ENCODE measurements at places on chromosomes 7 and 10.

DNA sequence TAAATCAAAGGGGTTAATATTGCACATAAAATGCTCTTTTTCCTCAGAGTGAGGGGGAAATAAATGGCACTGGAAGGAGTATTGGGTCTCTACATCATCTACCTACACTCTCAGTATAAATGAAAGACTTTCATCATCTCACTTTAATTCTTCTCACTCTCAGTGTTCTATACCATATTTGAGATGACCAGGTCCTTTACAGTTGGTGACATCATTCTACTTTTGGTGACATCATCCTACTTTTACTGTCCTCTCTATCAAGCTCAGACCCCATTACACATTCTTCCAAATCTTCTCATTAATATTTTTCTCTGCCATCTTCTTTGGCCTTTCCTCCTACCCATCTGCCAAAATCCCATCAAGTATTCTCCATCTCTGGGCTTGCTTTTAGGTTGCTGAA lies 74.6 kb upstream of the TMEM106B start:
- no peak for DNase-seq

- DNase-seq: no peak
Measured at GRCh38 chr10:30967650-30968410, 63.8 kb downstream of the ZNF438 start.

GRCh38 chr7:22481726-22482125 lies 18.3 kb downstream of the STEAP1B start:
- no peak for DNase-seq

DNA sequence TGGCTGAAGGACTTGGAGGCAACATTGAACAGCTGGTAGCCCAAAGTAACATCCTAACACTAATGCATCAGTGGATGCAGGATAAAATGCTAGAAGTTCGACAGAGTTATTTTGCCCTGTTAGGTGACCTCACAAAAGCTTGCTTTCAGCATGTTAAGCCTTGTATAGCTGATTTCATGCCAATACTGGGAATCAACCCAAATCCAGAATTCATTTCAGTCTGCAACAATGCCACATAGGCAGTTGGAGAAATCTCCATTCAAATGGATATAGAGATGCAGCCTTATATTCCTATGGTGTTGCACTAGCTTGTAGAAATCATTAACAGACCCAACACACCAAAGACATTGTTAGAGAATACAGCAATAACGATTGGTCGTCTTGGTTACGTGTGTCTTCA lies 62.9 kb downstream of the CCSER2 start:
- DNase-seq: no peak

GRCh38 chr10:101116754-101117153 lies 14.3 kb upstream of the TLX1 start:
- no peak for DNase-seq

DNA sequence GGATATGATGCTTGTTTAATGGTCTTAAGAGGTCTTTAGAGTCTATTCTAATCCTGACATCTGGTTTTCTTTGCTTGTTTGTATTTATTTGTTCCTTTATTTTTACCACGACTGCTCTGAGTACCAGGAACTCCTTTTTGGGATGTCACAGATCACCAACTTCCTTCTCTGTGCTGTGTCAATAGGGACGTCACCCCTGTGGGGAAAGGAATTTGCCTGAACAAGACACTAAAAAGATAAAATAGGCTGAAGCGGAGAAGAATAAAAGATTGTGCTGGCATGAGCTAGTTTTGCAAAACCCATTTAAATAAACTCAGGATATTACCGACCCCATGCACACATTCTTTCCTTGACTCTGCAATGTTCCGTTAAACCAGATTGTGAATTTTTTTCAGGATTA lies 27.7 kb downstream of the MGMT start:
- DNase-seq: no peak

DNA sequence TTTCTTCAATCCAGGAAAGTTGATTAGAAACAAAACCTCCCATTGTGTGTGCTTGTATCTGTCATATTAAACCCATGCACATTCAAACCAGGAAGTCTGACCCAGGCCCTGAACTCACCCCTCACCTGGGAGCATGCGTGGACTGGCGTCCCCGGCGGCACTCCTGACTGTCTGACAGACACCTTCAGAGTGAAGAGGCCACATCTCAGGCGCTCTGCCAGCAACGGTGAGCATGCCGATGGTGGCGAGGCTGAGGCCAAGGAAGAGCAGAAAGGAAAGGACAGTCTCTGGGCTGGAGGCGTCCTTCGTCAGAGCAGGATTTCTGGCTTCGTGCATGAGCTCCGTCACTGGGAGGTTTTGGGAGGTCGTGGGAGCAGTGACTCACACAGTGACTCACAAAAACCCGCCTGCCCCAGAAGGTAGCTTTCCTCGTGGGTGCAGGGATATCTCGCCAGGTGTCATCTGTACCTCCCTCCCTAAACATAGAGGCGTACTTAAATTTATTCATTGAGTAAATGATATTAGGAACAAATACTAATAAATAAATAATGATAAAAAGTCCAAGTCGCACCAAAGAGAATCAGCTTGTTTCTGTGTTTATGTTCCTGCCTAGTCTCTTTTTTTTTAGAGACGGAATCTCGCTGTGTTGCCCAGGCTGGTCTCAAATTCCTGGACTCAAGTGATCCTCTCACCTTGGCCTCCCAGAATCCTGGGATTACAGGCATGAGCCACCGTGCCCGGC lies 13.5 kb downstream of the IQCE start:
- DNase-seq: no peak

DNA sequence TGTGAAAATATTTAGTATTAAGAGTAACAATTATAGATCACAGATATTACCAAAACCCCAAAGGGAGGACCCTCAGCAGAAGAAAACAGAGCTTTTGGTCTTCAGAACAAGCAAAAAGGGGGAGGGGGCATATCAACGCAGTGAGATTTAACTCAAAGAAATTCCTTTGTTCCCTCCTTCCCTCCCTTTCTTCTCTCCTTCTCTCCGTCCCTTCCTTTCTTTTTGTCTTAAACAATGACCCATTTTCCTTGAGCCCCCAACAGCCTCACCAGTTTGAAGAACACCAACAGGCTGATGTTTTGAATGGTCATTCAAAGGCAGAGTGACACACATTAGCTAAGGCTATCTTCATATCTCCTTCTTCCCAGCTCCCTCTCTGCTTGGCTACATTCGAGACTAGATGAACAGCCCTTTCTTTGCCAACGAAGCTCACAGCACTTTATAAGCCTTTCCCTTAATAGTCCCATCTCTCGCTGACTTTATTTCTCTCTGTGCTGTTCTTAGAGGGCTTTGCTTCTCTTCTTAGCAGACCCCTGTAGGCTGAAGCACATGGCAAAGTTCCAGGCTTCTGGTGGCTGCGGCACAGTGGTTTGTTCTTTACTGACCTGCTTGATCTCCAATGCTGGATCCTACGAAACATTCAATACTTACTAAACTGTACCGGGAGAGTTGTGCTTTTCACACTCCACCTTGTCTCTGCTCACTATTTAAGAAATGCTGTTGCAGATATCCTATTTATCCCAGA lies 75.6 kb upstream of the KCNIP2 start:
- DNase-seq: no peak

DNA sequence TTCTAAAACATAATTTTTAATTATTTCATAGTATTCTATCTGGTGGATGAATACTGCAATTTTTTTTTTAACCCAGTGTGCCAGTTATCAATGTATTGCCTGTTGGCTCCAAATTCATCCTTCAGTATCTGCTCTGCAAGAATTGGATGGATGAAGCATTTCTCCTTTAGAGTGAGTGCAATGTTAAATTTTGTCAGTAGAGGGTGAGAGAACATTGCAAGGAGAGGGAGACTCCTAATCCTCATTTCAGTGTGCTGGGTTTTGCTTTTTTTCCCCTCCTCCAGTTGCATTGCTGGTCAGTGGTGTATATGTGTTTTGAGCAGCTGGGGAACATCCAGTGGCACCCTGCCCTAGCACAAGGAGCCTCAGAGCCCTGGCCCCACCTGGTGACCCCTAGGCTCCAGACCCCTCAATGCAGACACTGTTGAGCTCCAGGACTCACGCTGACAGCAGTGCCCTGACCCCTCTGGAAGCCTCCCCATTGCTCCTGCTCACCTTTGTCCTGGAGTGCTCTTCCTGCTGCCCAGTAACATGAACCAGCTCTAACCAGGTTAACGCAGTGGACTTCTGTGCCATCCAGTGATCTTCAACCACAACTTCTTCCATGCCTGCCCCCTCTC lies 199.4 kb downstream of the USP6NL start:
- DNase-seq: no peak

DNA sequence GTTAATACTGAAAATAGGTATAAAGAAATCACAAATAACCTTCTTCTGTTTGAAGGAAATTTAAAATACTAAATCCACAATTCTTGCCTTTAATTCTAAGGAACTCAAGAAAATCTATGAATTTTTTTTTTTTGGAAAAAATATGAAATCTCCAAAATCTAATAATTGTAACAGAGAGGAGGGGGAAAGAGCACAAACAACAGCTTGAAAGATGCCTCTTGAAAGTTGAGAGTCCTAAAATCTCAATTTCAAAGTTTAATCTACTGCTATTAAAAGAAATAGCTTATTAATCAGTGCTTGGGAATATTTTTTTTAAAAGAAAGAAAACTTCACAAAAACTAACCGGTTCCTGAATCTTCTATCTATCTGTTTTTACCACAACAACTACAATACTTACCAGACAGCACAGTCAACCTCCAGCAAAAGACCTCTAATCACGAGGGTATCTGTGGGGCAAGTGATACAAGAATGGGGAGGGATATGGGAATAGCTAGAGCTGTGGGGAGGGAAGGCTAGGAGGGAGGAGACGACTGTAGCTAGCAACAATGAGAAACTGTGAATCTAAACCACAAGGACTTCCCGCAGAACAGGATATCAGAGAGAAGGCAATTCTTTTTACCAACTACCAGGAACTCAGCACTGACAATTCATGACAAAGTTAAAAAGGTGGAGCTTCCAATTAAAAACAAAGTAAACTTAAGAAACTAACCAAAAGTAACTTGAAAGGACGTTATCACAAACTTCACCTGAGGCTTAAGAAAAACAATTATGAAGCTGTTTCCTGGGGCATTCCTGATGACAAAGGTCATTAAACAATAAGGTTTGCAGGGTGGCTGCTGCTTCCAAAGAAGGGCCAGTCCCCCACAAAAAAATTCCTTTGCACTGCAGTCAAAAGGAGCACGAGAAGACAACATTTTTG lies at the start of gene USP54:
Gene USP54, minus strand, starts transcription at position 462 of the 919 bp plus-strand sequence. CDS start 15,684 bp downstream, outside the sequence.
- DNase-seq: no peak

- no peak for DNase-seq
Measured at GRCh38 chr7:73668886-73669230, 1.2 kb downstream of the VPS37D start.

DNA sequence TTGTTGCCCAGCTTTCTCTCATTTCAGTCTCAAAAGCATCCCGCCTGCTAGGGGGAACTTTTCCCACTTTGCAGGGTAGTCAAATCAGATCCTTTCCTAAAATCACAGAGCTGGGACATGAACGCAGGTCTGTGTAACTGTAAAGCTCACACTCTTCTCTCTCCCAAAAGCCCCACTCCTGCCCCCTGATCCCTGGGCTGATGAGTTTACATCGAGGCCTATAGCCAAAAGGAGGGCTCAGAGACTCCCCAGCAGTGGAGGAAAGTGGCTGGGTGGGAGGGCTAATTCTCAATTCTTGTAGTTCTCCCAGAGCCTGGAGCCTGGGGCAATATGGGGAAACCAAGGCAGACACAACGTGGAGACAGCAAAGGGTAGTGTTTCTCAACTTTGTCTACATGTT lies 6.5 kb upstream of the MTPAP start:
- no peak for DNase-seq

- no peak for DNase-seq
Measured at GRCh38 chr10:1858048-1858447, 120.7 kb upstream of the ADARB2 start.

DNA sequence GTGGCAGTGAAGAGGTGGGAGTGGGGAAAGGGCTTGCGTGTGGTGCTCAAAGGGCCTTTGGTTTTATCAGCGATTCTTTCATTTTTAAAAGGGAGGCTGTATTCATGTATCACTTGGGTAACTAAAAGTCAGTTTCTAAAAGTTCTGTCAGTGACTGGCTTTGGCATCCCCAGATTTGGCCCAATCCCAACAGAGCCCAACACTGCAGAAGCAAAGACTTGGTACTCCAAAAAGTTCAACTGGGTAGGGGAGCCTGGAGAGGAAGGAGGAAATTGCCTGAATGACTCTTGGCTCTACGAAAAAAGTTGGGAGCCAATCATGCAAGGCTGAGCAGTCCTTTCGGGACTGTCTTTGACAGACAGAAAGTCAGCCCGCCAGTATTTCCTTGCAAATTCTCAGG lies 54.5 kb upstream of the COL13A1 start:
- DNase-seq: no peak

- DNase-seq: no peak
Measured at GRCh38 chr10:32985775-32986350, 27.8 kb upstream of the ITGB1 start.

DNA sequence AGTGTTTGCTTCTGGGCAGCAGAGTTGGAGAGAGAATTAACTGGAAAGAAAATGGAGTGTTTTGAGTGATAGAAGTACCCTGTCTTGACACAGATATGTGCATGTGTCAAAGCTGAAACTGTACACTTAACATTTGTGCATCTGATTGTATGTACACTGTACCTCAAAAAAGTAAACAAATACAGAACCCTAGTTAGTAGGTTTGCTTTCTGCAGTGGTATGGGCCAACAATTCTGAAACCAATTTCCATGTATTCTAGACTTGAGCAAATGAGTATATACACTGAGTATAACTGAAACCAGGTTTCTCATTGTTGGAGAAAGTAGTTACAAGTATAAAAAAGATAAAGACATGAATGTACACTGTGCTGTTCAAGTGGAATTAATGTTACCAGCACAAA lies 52.4 kb downstream of the ELAPOR2 start:
- DNase-seq: no peak

DNA sequence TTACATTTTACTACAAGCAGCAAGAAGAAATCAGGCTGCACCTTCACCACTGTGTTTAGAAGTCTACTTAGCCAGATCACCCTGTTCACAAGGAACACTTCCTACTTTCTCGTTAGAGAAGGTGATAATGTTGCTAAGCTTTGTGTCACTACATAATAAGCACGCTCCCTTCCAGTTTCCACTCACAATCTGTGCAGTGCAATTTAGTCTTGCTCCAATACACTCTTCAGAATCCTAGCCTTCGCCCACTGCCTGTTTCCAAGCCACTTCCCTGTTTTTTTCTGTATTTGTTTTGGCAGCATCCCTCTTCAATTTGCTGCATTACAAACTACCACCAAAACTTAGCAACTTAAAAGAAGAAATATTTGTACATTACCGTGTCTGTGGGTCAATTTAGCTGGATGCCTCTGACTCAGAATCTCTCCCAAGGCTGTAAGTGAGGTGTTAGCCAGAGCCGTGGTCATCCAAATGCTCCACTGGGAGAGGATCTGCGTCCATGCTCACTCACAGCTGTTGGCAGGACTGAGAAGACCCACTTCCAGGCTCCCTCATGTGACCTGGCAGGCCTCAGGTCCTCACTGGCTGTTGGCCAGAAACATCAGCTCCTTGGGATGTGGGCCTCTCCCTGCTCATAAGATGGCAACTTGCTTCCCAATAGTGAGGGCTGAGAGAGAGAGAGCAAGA lies 110.4 kb downstream of the PON1 start:
- DNase-seq: no peak

DNA sequence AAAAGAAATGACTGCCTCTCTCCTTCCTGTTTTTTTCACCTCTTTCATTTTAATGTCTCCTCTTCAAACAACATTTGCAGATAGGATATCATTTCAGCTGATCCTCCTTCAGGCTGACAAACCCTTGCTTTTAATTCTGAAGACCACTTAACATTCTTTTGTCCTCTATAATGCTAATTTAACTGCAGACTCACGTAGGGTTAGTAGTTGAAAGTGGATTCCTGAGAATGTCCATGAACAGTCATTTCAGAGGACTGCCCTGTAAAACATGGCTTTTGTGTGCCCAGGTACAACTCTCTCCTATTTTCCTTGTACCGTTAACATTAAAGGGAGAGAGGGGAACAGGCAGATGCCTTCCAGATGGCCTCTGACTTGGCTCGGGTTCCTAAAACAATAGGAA lies 524.4 kb downstream of the SDK1 start:
- DNase-seq: no peak
